Astrocyte (in vitro differentiated cells and primary cell): ENCODE measurements at places on chromosomes 1 and 21. TPM values are rescaled to one million over a fixed set of nuclear protein-coding genes. Genes with fewer than 3 reads are reported as not detected.

- DNase-seq = peak; percentile 71
These were observed 19.7 kb downstream of the STPG1 start for GRCh38 chr1:24393892-24394291.

GRCh38 chr1:172375211-172375631 is 45.3 kb upstream of the C1orf105 start:
- no peak for DNase-seq

- DNase-seq = no peak
These were observed 95.0 kb downstream of the RAVER2 start for GRCh38 chr1:64839732-64840405.

DNA sequence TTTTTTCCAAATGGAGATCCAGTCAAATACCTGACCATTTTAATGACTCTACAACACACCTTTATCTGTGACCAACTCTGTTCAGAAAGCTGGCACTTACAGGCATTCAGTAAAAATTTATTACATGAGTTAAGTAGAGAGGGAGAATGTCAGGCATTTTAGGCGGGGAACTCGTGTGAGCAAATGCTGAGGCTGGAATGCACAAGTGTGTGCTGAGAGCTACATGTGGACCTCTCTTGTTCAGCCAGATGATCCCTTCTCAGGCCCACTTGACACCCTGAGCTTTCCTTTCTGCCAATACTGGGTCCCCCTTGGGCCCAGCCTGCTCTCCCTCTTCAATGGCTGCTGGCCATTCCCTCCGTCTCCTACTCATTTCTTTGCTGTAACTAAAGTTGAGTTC is 11.7 kb downstream of the PPIH start:
- DNase-seq = no peak

The ZBTB21 gene
- total RNA-seq = 18.3 and 20.5 TPM in 2 replicates

The PRR9 gene
- 0.52 and 0.55 TPM in 2 replicates for total RNA-seq

DNA sequence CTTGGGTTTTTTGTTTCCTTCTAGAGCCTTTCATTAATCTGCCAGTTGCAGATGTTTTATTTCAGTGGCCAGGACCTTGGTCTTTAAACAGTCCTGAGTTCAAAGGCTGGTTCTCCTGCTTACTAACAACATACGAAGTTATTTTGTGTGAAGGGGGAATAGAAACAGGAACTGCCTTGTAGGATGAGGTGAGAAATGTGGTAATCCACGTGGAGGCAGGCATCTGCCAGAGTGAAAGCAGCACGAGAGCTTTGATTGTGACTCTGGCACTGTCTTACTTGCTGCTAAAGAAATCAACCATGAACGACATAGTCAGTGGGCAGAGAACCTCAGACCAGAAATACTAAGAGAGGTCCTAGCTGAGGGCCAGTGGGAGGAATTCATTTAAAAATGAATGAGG is 30.4 kb downstream of the TMEM63A start:
- DNase-seq = no peak

- DNase-seq = peak; percentile 16
These were observed 55.5 kb downstream of the GABPA start for GRCh38 chr21:25790122-25790877.

GRCh38 chr1:73948055-73948454 is 249.9 kb downstream of the LRRIQ3 start:
- no peak for DNase-seq

The AK5 gene
- total RNA-seq = 1.7 and 4.4 TPM in 2 replicates

DNA sequence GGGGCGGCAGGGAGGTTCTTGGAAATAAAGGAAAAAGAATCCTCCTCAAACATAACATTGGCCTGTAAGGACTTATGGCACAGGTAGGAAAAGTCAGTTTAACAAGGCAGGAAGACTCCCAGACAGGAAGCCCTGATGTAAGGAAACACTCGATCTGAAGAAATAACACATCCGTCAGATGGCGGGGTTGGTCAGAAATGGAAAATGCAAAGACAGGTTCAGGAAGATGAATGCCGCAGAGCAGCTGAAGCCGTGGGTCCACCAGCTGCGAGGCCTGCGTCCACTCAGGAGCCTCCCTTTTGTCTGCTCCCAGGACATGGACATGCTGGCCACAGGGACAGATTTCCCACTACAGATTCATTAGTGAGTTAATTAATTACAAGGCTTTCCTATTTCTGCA is 3.8 kb downstream of the RSPH1 start:
- no peak for DNase-seq

DNA sequence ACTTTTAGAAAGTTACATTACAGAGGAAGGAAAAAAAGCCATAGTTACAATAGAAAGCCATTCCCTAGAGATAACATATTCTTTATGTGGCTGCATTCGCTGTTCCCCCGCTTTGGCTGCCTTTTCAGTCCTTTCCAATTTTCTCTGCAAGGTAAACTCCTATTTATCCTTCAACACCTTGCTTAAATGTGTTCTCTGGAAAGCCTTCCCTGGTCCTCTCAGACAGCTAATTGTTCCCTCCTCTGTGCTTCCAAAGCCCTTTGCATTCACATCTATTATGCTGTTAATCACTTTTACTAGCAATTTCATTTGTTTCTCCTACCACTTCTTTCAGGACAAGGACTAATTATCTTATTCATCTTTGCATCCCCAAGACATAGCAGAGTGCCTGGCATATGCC is 1.6 kb downstream of the PHC2 start:
- DNase-seq = no peak

The SPRR2A gene
- total RNA-seq = not detected in 2 replicates

GRCh38 chr1:246921481-246921880 is 10.3 kb downstream of the AHCTF1 start:
- peak; percentile 12 for DNase-seq

- peak; percentile 16 for DNase-seq
These were observed 70.8 kb upstream of the RHOU start for GRCh38 chr1:228664399-228664914.

GRCh38 chr1:230849451-230850224 is 18.7 kb downstream of the C1orf198 start:
- peak; percentile 97 for DNase-seq

GRCh38 chr1:9629445-9630201 is 21.9 kb upstream of the PIK3CD start:
- DNase-seq = no peak

GRCh38 chr1:225412803-225413351 is 15.0 kb downstream of the LBR start:
- DNase-seq = no peak

GRCh38 chr1:94329276-94329675 is 88.9 kb upstream of the ABCD3 start:
- no peak for DNase-seq

The GPR37L1 gene
- not detected in 2 replicates for total RNA-seq

The SIK1 gene
- 58.7 and 68.0 TPM in 2 replicates for total RNA-seq

GRCh38 chr1:159548126-159548525 is 12.3 kb upstream of the OR10J5 start:
- no peak for DNase-seq

The ZBTB8A gene
- total RNA-seq = 5.2 and 5.6 TPM in 2 replicates

DNA sequence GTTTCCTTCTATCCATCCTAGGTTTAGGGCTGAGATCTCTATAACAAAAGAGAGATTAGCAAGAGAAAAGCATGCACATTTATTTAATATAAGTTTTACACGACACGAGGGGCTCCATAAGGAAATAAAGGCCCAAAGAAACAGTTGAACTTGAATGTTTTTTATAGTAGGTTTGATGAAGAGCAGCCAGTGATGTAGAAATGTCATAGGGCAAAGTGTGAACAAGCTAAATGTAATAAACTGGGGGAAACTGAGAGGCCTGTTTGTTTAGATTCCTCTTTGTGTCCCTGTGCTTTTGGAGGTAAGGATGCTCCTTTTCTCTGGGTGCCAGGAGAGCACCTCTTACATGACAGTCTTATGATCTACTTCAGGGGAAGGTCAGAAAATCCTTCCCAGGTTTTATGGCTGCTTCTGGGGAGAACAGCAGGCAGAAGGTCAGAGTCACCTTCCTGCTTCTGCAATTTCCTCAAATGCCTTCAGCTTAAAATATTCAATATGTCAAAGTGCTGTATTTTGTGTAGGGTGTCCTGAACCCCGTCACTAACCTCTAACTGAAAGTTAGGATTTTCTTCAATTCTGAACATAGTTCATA is 9.5 kb upstream of the HORMAD1 start:
- no peak for DNase-seq

DNA sequence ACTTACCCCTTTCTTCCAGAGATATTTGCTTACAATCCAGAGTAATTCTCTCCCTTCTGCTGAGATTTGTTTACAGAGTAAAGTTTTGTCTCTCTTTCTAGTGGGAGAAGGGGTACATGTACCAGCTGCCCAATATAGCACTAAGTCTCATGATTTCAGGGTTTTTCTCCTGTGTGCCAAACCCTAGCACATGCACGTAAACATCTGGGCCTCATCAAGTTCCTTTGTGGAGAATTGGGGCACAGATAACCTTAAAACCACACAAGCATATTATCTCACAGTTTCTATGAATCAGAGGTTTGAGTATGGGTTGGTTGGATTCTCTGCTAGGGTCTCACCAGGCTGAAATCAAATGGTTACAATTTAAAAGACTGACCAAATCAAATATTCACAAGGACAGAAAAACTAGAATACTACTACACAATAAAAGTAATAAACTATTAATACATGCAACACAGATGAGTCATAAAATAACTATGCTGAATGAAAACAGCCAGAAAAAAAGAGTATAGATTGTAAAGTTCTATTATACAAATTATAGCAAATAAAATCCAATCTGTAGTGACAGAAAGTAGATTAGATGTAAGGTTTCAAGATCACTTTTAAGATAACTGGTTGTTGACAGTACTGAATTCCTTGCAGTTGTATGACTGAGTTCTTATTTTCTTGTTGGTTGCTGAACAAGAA is 347.4 kb upstream of the PTBP2 start:
- DNase-seq = peak; percentile 66

- DNase-seq = no peak
These were observed 9.7 kb downstream of the ACBD3 start for GRCh38 chr1:226176870-226177269.

The MFSD2A gene
- total RNA-seq = 2.9 and 3.3 TPM in 2 replicates

The TNFSF4 gene
- 3.0 and 3.3 TPM in 2 replicates for total RNA-seq

DNA sequence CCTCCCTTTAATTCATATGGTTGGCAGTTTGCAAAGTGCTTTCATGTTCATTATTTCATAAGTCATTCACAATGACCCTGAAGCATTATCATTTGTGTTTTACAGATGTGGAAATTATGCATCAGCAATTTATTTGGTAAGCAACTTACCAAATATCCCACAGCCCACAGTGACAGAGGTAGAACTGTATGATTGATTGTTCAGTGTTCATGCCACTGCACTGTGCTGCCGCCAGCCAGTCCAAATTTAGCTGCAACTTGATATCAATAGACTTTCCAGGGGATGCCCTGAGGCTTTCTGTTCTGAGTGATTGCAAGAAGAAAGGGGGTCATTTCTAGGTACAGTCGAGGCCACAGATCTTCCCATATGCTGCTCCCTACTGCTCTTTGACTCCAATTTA is 380.3 kb downstream of the PLPP3 start:
- DNase-seq = no peak

- no peak for DNase-seq
These were observed 41.0 kb upstream of the LIN9 start for GRCh38 chr1:226349801-226350518.

DNA sequence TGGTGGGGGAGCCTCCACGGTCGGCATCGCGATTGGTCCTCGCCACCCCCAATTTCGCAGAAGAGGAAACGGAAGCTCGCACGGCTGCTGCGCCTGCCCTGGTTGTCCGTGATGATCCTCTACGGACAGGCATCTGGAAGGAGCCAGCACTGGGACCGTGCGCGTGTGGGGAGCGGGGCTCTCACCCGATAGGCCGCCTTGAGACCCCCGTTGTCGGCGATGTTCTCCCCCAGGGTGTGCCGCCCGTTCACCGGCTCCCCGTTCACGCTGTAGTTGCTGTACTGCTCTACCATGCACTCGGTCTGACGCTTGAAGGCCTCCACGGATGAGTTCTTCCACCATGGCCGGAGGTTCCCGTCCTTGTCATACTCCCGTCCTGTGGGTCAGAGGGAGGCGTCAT is 48.4 kb upstream of the EIF4G3 start:
- DNase-seq = no peak

GRCh38 chr1:205208811-205209210 is 2.7 kb downstream of the DSTYK start:
- no peak for DNase-seq

The SLC25A34 gene
- total RNA-seq = 0.73 and 1.0 TPM in 2 replicates

DNA sequence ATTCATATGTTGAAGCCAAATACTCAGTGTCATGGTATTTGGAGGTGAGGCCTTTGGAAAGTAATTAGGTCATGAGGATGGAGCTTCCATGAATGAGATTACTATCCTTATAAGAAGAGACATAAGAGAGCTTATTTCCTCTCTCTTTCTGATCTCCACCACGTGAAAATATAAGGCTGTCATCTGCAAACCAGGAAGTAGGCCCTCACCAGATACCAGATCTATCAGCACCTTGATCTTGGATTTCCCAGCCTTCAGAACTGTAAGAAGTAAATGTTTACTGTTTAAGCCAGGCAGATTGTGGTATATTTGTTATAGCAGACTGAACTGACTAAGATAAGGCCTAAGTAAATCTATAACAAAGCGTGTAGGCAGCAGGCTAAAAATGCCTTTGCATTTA is 25.3 kb downstream of the RBM11 start:
- no peak for DNase-seq

- DNase-seq = no peak
These were observed 98.2 kb downstream of the UCK2 start for GRCh38 chr1:165925498-165926079.

- DNase-seq = no peak
These were observed 41.4 kb upstream of the TENT5C start for GRCh38 chr1:117564227-117565075.

GRCh38 chr1:111126354-111126753 is 13.5 kb downstream of the DRAM2 start:
- DNase-seq = no peak
